ENCODE measurements at places on chromosomes 5 and 9.

GRCh38 chr9:121292051-121292450 is 24.1 kb downstream of the GSN start:
- DNase-seq, result no peak

DNA sequence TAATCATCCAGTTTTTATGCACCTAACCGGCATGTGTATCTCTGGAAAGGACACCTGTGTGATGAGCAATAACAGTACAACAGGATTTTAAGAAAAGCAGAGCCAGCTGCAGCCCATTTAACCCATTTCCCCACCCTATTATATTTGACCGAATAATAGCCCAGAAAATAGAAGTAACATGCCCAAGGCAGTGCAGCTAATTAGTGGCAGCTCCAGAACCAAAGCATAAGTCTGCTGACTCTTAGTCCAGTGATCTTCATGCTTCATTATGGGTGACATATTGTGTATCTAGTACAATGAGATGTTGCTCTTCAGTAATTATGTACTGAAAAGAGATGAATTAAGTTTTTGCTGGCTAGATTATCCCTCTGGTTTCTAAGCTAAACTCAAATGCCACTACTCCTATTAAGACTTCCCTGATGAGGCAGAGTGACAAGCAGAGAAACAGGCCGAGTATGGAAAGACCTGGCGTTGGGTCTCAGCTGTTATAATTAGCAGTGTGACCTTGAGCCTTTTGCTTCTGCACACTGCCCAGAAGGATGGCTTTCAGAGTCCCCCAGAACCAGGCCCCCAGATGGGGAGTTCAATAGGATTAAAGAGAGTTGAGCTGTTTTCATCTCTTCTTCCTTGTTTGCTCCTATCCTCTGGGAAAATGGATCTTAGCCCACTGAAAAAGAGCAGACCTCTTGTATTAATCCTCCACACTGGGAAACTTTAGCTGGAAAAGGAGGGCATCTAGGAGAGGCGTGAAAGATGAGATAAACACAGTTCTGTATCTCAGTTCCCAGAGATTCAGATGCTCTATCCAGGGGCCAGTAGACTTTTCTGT is 10.8 kb upstream of the C1QTNF3 start:
- DNase-seq, result no peak

- no peak for DNase-seq
Observed at GRCh38 chr5:127609957-127610356, 38.9 kb upstream of the CTXN3 start.

DNA sequence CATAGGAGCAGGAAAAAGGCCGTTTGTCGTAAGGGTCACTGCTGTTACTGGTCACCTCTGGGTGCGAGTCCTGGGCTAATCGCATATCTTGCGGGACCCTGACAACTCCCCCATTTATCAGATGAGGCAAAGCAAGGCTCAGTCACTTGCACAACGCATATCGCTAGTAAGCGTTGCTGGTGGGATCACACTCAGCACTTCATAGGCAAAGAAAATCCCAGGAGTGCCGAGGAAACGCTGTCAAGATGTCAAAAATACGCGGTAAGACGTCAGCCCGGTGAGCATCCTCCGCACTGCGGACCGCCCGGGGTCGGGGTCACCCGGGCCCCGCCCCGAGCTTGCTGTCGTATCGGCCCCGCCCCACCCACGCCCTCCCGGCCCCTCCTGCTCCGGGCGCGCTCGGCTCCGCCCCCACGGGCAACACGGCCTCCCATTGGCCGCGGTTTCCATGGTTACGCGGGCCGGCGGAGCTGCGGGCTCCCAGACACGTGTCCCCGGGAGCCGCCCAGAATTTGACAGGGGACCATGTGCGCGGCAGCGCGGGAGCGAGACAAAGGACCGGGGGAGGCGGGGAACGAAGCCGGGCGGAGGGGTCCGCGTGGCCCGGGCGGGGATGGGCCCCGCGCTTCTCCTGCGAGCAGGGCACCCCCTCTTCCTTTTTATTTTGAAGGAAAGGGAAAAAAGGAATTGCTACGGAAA is 80.2 kb upstream of the IER5L start:
- DNase-seq, result peak; percentile 80

GRCh38 chr5:14581106-14581890 is at the start of gene OTULINL:
TSS of gene OTULINL (plus strand) at chr5:14581792. CDS start at chr5:14581895, 103 bp downstream.
- DNase-seq, result peak; percentile 82

DNA sequence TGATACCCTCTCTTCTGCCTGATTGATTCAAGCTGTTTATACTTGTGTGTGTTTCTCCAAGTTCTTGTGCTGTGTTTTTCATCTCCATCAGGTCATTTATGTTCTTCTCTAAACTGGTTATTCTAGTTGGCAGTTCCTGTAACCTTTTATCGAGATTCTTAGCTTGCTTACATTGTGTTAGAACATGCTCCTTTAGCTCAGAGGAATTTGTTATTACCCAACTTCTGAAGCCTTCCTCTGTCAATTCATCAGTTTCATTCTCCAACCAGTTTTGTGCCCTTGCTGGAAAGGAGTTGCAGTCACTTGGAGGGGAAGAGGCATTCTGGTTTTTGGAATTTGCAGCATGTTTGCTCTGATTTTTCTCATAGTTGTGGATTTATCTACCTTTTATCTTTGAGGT is 126.2 kb upstream of the FTMT start:
- DNase-seq, result no peak

GRCh38 chr9:4555236-4555635 is 65.0 kb downstream of the SLC1A1 start:
- DNase-seq, result no peak

DNA sequence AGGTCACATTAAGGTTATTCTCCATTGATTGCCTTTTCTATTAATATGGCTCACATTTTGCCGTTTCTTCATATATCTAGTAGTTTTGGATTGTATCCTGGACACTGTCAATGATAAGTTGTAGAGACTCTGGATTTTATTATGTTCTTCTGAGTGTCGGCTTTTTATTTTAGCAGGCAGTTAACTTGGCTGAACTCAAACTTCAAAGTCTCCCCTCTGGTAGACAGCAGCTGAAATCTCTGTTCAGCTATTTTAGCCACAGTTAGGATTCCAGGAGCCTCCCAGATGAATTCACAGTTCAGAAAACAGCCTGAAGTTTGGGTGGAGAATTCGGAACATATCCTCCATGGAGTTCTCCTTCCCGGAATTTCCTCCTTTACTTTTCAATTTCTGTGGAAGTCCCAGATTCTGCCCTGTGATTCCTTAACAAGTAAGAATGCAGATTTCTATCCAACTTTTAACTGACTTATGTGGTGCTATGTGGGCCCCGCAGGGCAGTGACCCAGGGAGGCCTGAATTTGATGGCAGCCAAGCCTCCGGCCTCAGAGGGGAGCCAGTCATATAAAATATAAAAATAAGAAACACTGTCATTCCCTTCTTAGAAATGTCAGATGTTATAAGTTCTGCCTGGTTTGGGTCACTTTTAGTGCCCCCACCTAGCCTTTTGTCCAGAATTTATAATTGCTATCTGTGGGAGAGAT is 39.3 kb upstream of the MVB12B start:
- no peak for DNase-seq
